CD4-positive, alpha-beta T cell treated with Interferon gamma for 1 hour (primary cell): ENCODE measurements at places on chromosomes 7 and 10.

DNA sequence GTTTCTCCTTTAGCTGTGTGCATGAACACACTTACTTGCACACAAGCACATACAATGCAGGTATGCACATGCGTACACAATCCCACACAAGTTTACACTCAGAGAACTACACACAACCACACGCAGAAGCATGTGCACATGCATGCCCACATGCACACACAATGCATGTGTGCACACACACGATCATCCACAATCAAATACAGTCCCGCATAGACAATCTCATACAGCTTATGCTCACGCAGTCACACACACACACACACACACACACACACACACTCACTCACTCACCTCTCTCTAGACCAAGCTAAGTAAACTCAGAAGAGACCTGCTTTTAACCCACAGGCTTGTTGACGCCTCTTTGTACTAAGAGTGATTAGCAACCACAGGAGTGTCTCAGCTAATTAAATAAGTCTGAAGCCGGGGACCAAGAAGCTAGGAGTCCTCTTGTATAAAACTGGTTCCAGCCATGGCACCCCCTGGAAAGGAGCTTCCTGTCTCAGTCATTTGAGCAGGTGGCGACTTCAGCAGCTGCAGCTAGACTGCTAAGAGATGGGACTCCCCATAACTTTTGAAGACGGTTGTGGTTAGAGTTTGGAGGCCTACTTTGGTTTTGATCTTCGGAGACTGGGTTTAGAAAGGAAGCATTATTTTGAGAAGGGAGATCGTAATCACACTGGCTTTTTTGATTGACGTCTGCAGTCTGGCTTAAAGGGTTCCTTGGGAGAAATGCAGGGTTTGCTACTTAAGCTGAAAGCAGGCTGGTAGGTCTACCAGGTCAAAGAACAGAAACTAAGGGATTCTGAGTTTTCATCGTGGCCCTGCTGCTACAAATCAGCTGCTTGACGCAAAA, 82.3 kb upstream of the ADRB1 start:
- peak; percentile 68 for DNase-seq

GRCh38 chr10:126500866-126501265, 112.6 kb upstream of the ADAM12 start:
- DNase-seq: no peak

DNA sequence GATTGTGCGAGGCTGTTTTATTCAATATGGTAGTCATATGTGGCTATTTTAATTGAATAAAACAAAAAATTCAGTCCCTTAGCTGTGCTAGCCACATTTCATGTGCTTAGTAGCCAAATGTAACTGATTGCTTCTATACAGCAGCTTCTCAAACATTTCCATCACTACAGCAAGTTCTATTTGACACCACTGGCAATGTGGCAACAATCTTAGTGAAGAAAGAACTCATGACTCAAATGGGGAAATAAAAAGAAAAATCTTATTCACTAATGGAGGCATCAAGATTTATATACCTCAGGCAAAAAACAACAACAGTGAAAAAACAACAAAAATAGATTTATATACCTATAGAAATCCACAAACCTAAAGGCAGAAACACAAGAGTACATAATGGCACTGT, 17.9 kb downstream of the SEM1 start:
- DNase-seq: no peak

- no peak for DNase-seq
Measured at GRCh38 chr10:101244321-101245050, 15.2 kb upstream of the LBX1 start.

GRCh38 chr10:4522296-4523000, 303.6 kb upstream of the AKR1E2 start:
- DNase-seq: no peak

DNA sequence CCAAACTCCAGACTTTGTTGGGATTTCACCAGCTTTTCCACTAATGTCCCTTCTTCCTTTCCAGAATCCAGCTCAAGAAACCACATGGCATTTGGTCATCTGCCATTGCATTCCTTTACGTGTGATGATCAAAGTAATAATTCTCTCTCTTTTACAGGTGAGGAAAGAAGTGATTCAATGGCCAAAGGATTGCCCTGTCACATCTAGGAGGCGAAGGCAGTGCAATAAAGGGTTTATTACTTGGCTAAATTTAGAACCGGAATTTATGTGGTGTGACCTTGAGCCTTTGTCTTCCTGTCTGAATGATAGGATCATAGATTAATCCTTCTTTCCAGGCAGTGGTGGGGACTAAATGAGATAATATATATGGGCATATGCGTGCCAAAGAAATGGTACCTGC, 58.3 kb upstream of the COBL start:
- DNase-seq: no peak

- no peak for DNase-seq
Measured at GRCh38 chr10:77926566-77927401, at the start of gene DLG5. Gene DLG5 (minus strand): TSS chr10:77926755. CDS start chr10:77926520, 235 bp downstream.

DNA sequence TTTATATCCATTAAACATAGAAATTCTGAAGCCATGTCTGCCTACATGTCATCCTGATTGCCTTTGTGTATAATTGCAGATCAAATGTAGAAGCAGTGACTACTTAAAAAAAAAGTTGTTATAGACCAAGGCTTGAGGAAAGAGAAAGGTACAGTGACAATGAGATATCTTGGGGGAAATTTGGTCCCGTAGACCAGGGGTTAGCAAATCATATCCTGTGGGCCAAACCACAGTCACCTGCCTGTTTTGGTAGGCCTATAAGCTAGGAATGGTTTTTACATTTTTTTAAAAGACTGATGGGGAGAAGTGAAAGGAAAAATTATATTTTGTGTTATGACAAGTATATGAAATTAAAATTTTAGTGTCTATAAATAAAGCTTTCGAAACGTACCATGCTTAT, 12.9 kb downstream of the PAPSS2 start:
- no peak for DNase-seq

DNA sequence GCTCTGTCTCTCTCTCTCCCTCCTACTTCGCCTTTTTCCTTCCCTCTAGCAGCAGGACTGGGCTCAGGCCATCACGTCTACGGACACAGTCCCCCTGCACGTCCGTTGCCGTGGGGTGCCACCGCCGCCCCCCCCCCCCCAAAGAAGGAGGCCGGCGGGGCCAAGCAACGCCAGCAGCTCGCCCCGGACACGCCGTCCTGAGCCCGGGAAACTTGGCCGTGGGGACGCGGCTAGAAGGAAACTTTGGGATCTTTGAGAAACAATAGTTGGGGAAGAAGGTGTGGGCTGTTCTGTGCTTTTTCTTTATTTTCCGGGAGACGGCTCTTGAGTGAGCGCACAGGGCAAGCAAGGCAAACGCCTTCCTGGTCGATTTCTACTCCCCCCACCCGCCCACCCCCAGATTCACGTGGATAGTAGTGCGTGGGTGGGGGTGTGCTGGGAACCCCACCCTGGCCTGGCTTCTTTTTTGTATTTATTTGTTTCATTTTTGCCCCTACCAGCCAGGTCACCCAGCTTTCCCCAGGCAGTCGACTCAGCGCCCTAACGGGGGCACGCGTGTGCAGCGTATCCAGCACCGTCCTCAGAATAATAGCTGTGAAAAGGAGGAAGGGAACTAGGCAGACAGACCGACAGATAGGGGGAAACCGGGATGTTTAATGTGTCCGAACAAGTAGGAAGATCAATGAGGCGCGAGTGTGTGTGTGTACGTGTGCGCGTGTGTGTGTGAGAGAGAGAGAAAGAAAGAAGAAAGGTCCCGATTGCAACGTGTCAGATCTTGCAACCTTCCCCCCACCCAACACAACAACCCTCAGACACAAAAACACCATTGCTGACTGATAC, 1.4 kb downstream of the MXI1 start:
- peak; percentile 40 for DNase-seq

- no peak for DNase-seq
Measured at GRCh38 chr10:75632805-75633462, 201.5 kb downstream of the LRMDA start.

DNA sequence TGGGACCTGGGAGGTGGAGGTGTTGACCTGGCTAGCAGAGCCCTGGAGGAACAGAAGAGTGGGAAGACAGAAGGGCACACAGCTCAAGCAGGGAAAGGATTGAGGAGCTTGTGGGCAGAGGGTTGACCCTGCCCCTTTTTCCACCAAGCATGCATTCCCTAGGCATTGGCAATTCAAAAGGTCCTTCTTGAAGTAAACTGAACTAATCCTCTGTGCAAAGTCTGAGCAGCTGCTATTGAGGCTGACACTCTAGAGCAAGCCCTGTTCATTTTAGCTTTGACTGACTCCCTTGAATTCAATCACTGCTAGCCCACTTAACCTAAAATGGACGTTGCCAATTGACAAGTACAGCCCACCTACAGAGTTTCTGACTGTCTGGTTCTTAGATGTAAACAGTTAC, 116.5 kb upstream of the TNS3 start:
- no peak for DNase-seq

DNA sequence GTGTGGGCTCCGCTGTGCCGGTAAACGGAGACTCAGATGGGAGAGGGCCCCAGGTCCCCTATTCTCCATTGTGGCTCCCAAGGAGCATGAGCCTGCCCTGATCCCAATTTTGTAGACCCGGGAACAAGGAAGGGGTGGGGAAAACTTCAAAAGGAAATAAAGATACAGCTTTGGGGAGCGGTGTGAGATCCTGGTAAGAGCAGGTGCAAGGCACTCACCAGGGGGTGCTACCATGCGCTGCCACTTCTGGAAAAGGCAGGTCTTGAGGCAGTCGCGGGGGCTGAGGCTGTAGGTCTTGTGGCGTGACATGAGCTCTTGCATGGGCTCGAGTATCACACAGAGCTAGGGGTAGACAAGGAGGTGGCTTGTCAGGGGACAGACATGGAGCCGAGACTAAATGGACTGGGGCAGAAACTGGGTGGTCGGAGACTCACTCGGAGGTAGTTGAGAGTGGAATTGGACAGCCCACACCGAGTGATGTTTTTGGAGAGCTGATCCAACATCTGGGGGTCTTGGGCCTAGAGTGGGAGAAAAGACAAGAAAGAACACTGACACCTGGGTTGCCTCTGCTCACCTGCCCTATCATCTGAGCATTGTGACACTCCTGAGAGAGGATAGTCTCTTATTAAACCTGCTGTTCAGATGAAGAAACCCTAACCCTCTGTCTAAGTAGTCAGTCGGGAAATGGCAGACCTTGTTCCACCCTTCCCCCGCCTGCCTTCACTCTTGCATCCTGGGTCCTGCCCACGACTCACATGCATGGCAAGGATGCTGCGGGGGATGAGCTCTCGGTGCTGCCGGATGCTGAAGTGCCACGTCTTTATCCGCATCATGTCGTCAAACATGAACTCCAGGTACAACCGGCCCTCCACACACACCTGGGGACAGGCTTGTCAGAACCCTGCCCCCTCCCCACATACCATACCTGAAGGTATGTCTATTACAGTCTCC, 10.7 kb downstream of the LDB1 start:
- DNase-seq: no peak

GRCh38 chr7:55249332-55249731, 115.8 kb upstream of the LANCL2 start:
- DNase-seq: no peak

GRCh38 chr7:137590071-137590755, 246.7 kb upstream of the PTN start:
- no peak for DNase-seq

DNA sequence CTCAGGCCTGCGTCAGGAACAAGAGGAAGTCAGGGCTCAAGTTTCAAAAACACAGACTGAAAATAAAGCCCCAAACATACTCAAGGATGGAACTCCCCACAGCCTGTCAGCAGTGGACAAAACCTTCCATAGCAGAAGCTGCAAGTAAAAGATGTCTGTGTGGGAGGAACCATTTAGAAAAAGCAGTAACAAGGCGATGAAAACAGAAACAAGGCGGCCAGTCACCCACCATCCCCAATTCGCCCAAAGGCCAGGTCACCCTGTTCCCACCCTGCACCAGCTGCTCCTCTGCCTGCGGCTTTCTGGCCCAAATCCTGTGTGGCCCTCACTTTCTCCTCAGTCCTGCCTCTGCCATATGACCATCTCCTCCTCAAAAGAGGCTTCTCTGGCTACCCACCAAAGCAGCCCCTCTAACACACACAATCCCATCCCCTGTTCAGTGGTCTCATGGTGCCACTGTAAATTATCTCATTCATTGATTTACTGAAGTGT, 27.8 kb downstream of the KCNMA1 start:
- DNase-seq: no peak

DNA sequence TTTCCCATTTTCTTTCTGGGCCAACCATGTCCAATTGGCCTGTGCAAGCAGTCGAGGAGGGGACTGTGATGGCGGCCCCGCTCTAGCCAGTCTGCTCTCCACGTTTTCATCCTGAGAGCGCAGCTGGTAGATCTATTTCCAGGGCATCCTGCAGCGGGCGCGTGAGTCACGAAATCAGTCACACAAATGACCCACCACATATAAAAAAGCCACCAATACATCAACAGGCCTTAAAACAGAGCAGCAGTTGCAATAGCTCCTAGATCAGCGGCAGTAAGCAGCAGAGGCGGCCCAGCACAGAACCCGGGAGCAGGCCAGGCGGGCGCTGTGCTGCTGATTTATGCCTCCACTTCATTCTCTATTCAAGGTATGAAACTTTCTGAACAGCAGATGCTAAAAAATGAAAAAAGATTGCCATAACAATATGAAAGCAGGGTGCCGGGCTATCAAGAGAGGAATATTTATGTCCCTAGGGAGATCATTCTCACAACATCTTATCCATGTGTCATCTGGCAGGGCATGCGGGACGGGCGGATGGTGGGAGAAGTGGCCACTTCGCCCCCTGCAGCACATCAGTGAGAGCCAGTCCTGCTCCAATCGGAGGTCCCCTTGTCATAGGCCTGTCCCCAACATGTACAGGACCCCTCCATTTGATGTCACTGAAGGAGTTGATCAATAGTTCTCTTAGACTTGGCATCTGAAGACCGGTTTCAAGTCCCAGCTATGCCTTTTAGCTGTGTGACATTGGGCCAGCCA, 98.0 kb upstream of the GPR26 start:
- no peak for DNase-seq

GRCh38 chr10:131802996-131803395, 97.8 kb upstream of the PPP2R2D start:
- no peak for DNase-seq

DNA sequence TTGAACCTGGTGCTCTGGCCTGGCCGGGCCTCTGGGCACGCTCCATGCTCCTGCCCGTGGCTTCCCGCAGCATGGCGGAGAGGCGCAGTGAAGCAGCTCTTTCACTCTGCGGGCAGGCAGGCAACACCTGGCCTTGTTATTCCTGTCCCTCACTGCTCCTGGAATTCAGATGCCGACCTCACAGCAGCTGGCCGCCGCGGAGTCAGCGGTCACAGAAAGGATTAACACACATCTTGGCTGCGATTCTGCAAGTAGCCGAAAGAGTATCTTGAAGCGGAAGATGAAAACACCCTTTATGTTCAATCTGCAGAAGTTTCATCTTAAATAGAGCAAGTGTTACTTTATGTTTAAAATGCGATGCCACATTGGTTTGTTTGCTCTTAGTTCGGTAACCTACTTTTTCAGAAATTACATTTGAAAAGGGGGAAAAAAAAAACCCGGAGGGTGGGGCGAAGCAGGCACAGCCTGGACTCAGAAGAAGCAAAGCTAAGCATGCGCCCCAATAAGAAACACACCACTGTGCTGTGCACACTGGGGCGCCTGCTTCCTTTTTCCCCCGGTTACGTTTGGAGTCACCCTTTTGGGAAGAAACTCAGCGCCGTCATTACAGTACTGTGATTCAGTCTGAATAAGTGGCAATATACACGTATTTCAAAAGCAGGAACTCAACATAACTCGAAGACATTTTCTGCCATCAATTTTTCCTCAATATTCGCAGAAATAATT, 42.3 kb downstream of the BRI3 start:
- no peak for DNase-seq
